OCI-LY7 (cell line): ENCODE measurements at places on chromosomes 16 and 17. TPM values are rescaled to one million over a fixed set of nuclear protein-coding genes. Genes with fewer than 3 reads are reported as not detected.

SPNS2 gene
- 1.6 TPM in 2 replicates for total RNA-seq

ANKRD40CL gene
- not detected in 2 replicates for total RNA-seq

NLGN2 gene
- 1.2 TPM in 1 of 2 replicates, not detected in the other for total RNA-seq

GPR179 gene
- 0.06 and 1.1 TPM in 2 replicates for total RNA-seq

FBXL16 gene
- 0.42 and 0.52 TPM in 2 replicates for total RNA-seq

CEP295NL gene
- not detected in 2 replicates for total RNA-seq

KRT40 gene
- not detected in 2 replicates for total RNA-seq

CARD14 gene
- not detected in 2 replicates for total RNA-seq

RNF112 gene
- 0.17 TPM in 1 of 2 replicates, not detected in the other for total RNA-seq

WSCD1 gene
- total RNA-seq: not detected in 2 replicates

PLA2G10 gene
- total RNA-seq: 0.39 TPM in 1 of 2 replicates, not detected in the other

CEP112 gene
- 6.9 and 9.4 TPM in 2 replicates for total RNA-seq

MYO18A gene
- 128 and 143 TPM in 2 replicates for total RNA-seq

HCRT gene
- total RNA-seq: not detected in 2 replicates

TBC1D26 gene
- 0.35 TPM in 1 of 2 replicates, not detected in the other for total RNA-seq

RNU2-1 gene
- 7,263 and 7,340 TPM in 2 replicates for total RNA-seq

C17orf67 gene
- total RNA-seq: 5.4 and 6.0 TPM in 2 replicates

ASB16 gene
- 0.30 and 1.7 TPM in 2 replicates for total RNA-seq

HOXB8 gene
- total RNA-seq: not detected in 2 replicates

ENPP7 gene
- 0.42 and 0.53 TPM in 2 replicates for total RNA-seq

PMFBP1 gene
- 2.0 and 4.9 TPM in 2 replicates for total RNA-seq

EPX gene
- total RNA-seq: not detected in 2 replicates

SPATA20 gene
- 7.9 and 11.5 TPM in 2 replicates for total RNA-seq

CES5A gene
- not detected in 2 replicates for total RNA-seq

TADA2A gene
- 44.5 and 46.3 TPM in 2 replicates for total RNA-seq

NME3 gene
- total RNA-seq: 30.6 and 34.8 TPM in 2 replicates
